Muscle of leg (tissue), 16 donors: ENCODE measurements at places on chromosomes 6 and 20. TPM values are rescaled to one million over a fixed set of nuclear protein-coding genes. Genes with fewer than 3 reads are reported as not detected.

DNA sequence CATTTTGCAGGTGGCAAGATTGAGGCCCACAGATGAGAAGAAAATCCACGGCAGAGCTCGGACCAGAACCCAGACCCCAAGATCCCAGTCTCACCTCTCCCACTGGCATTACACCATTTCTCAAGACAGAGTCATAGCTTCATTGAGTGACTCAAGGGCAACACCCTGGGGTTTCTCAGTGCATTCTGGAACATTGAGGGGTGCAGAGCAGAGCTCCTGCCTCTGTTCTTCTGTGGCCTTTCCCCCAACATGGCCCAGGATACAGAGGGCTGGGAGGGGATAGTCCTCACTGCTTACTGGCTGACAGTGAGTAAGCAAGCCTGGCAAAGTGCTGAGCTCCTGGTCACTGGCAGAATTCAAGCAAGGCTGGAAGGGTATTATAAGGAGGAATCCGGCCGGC, 74.0 kb downstream of the MDGA1 start:
- no peak for DNase-seq

DNA sequence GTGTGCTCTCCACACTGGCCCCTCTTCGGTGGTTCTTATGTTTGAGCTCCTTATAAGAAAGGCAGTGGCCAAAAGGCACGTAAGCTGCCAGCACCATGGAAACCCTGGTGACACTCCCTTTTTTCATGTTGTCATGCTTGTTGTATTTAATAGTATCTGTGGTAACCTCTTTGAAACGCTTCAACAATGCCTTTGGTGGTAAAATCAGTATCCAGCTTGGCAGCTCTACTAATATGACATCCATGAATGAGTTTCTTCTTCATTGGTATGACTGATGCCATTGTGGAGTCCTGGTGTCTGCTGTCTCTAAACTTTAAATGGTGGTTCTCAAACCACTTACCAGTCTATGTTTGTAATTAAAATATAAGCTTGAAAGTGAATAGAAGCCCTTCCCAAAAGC, 10.7 kb upstream of the MYLK2 start:
- no peak for DNase-seq

DNA sequence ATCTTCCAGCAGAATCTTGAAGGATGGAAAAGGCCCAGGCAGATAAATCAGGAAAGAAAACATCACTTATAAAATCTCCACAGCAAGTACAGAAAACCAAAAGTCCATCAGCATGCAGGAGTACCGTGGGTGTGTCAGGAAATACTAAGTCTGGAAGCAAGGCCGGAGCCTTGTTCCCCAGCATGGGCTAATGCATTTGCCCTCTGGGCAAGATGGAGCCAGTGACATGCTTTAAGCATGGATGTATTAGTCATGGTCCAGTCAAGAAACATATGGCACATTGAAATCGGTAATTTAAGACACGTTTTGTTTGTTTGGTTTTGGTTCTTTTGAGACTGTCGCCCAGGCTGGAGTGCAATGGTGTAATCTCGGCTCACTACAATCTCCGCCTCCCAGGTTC, 506.0 kb upstream of the JARID2 start:
- no peak for DNase-seq

DNA sequence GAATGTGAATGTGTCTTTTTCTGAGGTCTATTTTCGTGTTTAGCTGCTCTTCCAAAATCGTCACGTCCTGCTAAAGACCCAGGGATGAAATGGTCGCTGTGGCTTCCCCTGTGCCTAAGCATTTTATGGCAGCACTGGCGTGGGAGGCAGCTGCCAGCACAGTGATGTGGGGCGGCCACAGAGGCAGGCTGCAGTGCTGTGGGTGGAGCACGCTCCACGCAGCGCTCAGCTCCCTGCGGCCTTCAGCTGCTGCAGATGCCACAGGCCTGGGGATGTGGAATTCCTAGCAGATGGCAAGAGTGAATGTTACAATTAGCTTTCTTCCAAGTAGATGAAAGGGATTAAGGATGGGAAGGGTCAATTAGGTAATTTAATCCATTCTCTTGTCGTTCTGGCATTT, 242.6 kb downstream of the SMOC2 start:
- peak; percentile 39 for DNase-seq

DNA sequence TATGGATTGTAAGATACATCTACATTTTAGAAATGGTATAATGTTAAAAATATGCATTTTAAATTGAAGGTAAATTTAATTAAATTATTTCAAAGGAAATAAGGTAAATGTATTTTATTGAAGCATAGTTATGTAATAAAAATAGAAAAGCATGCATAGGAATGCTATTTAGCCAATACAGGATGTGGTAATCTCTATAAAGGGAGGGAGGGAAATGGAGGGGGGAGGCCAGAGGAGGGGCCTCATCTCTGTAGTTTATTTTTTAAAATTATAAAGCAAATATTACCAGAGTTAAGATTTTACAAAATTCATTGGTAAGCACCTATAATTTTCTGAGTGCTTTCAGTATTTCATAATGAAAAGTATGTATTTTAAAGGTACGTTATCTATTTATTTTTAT, 27.2 kb downstream of the SLC16A10 start:
- DNase-seq: no peak

- no peak for DNase-seq
These were observed 53.7 kb downstream of the GFOD1 start for GRCh38 chr6:13433709-13434121.

DNA sequence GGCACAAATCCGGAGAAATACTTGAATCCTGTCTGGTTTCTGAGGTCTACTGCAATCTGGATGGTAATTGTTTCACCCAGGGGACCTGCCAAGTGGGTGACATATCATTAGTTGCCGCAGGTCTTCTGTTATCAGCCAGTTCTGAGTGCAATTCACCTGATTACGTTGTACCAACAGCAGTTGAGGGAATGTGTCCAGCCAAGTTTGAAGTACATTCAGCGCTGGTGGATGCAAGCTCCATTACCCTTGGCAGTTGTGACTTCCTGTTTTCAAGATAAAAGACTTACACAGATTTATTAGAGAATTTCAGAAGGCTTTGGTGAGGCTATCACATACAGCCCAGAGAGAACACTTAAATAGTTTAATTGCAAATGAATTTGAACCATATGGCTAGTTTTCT, 42.8 kb downstream of the FNDC1 start:
- no peak for DNase-seq

- DNase-seq: no peak
These were observed 53.4 kb downstream of the MCHR2 start for GRCh38 chr6:99940582-99940981.

DNA sequence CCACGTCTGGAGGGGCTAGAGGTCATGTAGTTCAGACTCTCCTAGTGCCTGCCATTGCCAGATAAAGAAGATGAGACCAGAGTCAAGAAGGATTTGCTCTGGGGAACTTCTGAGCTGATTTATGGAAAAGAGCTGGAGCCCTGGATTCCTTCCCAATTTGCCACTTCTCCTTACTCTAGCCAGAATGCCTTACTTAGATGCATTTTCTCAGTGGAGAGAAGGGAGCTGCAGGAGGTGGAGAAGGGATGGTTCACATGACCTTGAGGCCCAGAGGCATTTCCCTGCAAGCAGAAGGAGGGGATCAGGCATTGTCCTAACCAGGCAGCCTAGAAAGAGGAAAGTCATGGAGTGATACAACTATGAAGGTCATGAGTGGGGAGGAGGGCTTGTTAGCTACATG, 122.2 kb downstream of the UNC5CL start:
- DNase-seq: no peak

GRCh38 chr6:32941214-32941768, 463 bp upstream of the HLA-DMB start:
- DNase-seq: peak; percentile 16

GRCh38 chr6:111096246-111096645, 8.9 kb downstream of the SLC16A10 start:
- no peak for DNase-seq

- DNase-seq: no peak
These were observed 7.9 kb upstream of the OSER1 start for GRCh38 chr20:44218446-44218845.

DNA sequence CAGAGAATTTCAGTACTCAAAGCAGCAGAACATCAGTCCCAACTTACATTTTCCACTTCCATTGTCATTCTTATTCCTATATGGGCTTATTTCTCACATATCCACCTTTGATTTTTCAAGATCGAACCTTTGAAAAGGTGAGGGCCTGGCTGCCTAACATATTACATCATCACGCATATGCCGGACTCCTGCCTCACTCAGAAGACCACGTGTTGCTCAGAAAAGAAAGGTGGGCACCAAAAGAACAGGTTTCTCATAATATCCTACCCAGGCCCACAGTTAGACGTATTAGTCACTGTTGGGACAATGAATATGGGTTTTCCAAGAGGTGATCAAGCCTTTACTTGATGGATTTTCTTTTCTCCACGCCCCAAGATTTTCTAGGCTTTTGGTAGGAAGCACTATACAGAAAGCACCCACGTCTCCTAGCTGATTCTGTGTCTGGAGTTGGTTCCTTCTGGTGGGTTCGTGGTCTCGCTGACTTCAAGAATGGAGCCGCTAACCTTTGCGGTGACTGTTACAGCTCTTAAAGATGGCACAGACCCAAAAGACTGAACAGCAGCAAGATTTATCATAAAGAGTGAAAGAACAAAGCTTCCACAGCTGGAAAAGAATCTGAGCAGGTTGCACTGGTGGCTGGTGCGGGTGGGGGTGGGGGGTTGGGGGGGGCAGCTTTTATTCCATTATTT, 168.9 kb downstream of the ATXN1 start:
- DNase-seq: no peak

DNA sequence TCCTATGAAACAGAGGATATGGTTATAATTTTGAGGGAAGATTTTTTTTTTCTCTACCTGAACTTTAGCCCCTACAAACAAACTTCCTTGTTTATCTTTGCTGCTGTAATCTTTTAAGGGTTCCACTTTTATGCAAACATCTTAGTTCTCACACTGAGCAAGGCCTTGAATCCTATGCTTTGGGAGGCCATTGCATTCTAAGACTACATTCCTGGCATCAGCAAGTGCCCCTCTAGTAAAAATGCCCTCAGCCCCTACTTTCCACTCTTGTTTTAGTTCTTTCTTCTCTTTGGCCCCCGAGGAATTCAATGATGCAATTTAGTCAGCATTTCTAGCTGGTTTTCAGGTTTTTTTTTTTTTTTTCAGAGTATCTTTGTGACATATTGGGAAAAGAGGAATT, 8.1 kb upstream of the AHI1 start:
- no peak for DNase-seq

DNA sequence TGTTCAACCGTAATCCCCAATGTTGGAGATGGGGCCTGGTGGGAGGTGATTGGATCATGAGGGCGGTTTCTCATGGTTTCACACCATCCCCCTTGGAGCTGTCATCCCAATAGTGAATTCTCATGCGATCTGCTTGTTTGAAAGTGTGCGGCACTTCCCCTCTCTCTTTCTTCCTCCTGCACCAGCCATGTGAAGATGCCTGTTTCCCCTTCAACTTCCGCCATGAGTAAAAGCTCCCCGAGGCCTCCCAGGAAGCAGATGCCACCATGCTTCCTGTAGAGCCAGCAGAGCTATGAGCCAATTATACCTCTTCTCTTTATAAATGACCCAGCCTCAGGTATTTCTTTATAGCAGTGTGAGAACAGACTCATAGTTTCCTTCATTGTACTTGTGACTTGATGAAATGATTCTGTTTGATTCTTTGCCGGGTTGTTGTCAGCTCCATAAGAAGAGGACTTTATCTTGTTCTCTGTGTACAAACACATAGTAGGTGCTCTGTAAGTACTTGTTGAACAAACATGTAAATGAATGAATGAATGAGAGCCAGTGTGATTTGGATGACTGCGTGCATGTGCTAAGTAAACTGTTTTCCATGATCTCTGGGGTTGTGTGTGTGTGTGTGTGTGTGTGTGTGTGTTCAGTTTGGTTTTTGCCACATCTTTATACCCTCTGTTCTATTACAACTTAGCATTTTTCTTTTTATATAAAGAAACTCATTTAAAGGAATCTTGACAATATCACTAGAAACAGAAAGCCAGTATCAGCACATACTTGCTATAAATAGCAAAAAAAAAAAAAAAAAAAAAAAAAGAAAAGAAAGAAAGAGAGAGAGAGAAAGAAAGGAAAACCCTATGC, 22.5 kb upstream of the PTGIS start:
- DNase-seq: no peak

GRCh38 chr6:142294679-142295078, 7.1 kb upstream of the ADGRG6 start:
- DNase-seq: peak; percentile 50

- no peak for DNase-seq
These were observed 23.1 kb downstream of the FKBP5 start for GRCh38 chr6:35665573-35665972.

- no peak for DNase-seq
These were observed 110.6 kb downstream of the SULF2 start for GRCh38 chr20:47674686-47675085.

DNA sequence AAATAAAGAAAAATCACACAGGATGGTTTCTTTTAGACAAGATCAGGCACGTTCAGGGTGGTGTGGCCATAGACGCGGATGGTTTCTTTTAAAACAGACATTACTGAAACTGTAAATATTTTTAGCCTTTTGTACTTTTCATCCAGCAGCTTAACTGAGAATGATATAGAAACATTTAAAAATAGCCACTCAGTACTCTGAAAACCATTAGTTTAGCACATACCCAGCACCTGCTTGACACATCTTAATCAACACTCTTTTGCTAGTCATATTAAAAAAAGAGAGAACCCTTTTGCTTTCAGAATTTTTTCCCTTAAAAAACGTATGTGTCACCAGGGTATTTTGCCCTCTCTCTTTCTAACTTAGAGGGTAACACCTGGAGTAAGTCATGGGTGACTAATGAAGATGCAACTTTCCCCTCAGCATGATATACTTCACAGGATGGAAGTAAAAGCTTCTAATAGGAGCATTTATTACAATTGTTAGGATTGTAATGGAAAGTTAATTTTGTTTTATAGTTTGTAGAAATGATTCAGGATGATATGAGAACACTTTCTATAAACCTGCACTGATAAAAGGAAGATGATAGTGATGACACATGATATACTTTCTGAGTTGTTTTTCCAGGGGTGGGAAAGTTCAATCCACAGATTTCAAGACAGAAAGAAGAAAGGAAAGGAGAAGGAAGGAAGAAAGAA, 45.2 kb downstream of the BACH2 start:
- DNase-seq: no peak

The OPN5 gene
- 0.06 TPM for polyA plus RNA-seq

The IYD gene
- polyA plus RNA-seq: not detected

The HLA-DQB1 gene
- polyA plus RNA-seq: 5.0 TPM

The GATA5 gene
- polyA plus RNA-seq: not detected

The SPINT3 gene
- not detected for polyA plus RNA-seq

The NR2E1 gene
- polyA plus RNA-seq: not detected

The SAMD10 gene
- polyA plus RNA-seq: 2.4 TPM

The ALDH8A1 gene
- polyA plus RNA-seq: 0.41 TPM

The CLPSL2 gene
- not detected for polyA plus RNA-seq

The WFDC10B gene
- not detected for polyA plus RNA-seq

The CDH4 gene
- 1.3 TPM for polyA plus RNA-seq

The ATP5F1E gene
- 155 TPM for polyA plus RNA-seq
